ENCODE measurements at places on chromosomes 7 and 10. TPM values are rescaled to one million over a fixed set of nuclear protein-coding genes. Genes with fewer than 3 reads are reported as not detected.

Gene RNF133
- not detected for total RNA-seq

Gene STEAP2
- 0.02 TPM for total RNA-seq

Gene DGKI
- 0.34 TPM for total RNA-seq

Gene GRM3
- not detected for total RNA-seq

Gene CCL24
- total RNA-seq, result not detected

Gene PPRC1
- 70.4 TPM for total RNA-seq

Gene LRRN3
- 138 TPM for total RNA-seq

Gene ZNF32
- 17.2 TPM for total RNA-seq

Gene OR2A42
- total RNA-seq, result not detected

Gene KIAA1549
- total RNA-seq, result 0.45 TPM

Gene WIPF3
- not detected for total RNA-seq

Gene GLCCI1
- 35.8 TPM for total RNA-seq

Gene CCDC172
- not detected for total RNA-seq

Gene KAZALD1
- total RNA-seq, result 0.36 TPM

Gene NANOS1
- 0.20 TPM for total RNA-seq

Gene PTPRE
- total RNA-seq, result 20.5 TPM

Gene IPMK
- total RNA-seq, result 4.3 TPM

Gene STK32C
- 11.0 TPM for total RNA-seq

Gene ANKRD1
- total RNA-seq, result not detected

Gene TCERG1L
- total RNA-seq, result not detected

Gene HPSE2
- not detected for total RNA-seq

Gene NRCAM
- total RNA-seq, result 0.16 TPM

Gene PRF1
- 78.3 TPM for total RNA-seq

Gene GFRA1
- not detected for total RNA-seq

Gene SLC26A5
- total RNA-seq, result not detected

Gene HOXA10
- not detected for total RNA-seq

Gene LOXL4
- total RNA-seq, result not detected

Gene OR9A2
- not detected for total RNA-seq

Gene PLEKHA8
- 8.4 TPM for total RNA-seq

Gene TMEM229A
- not detected for total RNA-seq

Gene AGAP9
- total RNA-seq, result 16.1 TPM

Gene KIF11
- total RNA-seq, result 76.2 TPM

Gene IQUB
- total RNA-seq, result not detected

Gene UCMA
- not detected for total RNA-seq

Gene CPED1
- total RNA-seq, result not detected

Gene C10orf67
- not detected for total RNA-seq

Gene SMKR1
- 7.6 TPM for total RNA-seq

Gene MAGI2
- not detected for total RNA-seq

Gene GNGT1
- not detected for total RNA-seq

Gene RAPGEF5
- 0.27 TPM for total RNA-seq

Gene TAS2R41
- not detected for total RNA-seq

Gene TUBAL3
- total RNA-seq, result not detected

Gene EBF3
- total RNA-seq, result not detected

Gene CNPY1
- not detected for total RNA-seq

Gene SAP25
- total RNA-seq, result 21.4 TPM

Gene VPS26A
- total RNA-seq, result 35.4 TPM

Gene CRYGN
- total RNA-seq, result not detected

Gene PLEKHS1
- not detected for total RNA-seq

Gene CPVL
- total RNA-seq, result 0.41 TPM

Gene FBXL15
- 10.1 TPM for total RNA-seq

Data from T-helper 2 cell treated with Interferon-gamma antibody and Interleukin-4, amounts not matched to agents 100 ng/mL and 5 ng/mL, for 36 hours (primary cell).